Occipital lobe (tissue), 3 donors: ENCODE measurements at places on chromosomes 12 and 14.

DNA sequence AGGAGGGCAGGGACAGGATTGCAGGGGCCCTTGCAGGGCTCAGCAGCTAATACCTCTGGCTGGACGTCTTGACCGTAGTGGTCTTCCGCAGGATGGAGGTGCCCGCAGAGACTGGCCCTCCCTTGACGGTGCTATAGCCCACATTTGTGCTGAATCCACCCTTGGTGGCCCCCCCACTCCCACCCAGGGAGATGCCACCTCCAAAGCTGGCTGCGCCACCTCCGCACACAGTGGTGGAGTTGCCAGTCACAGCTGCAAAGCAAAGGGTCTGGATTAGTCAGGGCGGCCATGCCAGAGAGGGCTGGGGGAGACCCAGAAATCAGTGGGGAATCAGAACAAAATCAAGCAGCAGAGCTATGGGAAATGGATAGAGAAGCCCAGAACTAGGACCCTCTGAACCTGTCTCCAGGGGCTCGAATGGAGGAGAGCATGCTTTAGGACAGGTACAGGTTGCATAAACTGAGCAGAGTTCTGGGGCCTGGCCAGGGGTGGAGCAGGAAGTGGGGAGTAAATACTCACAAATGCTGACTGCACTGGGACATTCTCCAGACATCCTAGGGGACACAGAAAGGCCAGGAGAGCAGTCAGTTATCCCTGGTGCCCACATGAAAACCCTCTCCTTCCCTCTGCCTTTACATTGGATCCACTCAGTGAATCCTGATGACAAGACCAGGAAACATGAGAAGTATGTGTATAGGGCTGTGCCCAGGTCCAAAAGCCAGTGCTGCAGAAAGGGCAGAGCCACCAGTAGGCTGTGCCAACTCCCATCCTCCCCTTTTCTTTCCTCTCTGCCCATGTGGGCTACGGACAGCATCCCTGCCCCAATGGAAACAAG, 8.1 kb upstream of the KRT4 start:
- no peak for DNase-seq

DNA sequence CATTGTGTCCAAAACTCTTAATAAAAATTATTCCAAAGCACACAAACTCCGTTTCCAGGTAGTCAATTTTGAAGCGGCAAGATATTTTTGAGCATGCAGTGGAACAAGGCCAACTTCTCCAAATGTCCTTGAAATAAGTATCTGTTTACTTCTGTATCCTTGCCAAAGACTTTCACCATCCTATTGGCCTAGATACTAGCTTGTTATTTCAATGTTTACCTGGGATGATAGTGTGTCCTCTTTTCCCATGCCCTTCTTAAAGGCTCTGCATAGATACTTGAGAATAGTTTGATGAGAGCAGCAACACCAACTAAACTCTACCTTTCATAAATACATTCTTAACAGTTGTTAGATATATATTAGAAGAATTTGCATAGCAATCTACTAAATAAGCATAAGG, 160.9 kb downstream of the KCNC2 start:
- no peak for DNase-seq

- DNase-seq = no peak
Observed at GRCh38 chr12:114744691-114745090, 60.7 kb upstream of the TBX3 start.

DNA sequence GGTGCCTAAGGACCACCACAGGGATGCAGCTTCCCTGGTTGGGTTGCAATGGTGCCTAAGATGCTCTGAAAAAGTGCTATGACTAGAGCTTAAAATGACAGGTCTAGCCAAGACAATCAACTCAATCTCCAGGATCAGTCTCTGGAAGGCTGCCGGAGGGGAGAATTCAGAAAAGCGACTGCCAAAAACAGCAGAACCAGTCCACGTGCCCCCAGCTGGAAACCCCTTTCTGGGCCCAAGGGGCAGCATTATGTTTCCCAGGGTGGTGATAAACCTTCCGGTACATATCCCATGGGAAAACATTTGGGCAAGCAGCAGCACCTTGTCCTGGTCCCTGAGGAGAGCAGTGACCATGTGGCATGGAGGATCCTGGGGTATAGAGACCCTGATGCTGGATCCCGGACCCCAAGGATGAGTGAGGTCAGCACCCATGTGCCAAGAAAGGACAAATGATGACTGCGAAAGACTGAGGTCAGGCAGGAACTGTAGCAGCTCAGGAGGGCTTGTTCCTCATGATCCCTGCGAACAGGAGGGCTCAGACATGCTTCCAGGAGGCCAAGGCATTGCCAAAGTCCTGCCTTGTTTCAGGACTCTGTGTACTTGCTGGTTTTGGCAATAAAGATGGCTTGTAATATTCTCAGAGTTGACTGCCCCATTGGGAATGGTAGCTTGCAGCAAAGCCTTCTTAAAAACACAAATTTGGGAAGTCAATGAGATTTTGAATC, 49.9 kb upstream of the LTBP2 start:
- no peak for DNase-seq

- no peak for DNase-seq
Observed at GRCh38 chr12:10031321-10031720, 839 bp downstream of the CLEC9A start.

- DNase-seq = no peak
Observed at GRCh38 chr12:80041692-80042091, 57.6 kb upstream of the OTOGL start.

DNA sequence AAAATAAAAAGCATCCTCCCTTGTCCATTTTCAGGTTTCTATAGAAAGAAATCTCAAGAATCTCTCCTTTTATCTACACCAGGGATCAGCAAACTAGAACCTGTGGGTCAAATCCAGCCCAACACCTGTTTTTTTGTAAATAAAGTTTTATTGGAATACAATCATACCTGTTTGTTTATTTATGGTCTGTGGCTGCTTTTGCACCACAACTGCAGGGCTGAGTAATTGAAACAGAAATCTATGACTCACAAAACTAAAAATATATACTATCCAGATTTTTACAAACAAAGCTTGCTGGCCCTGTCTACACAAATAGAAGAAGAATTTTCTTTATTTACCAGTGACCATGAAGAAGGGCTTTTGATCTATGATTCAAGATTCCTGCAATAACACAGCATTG, 95.1 kb upstream of the COCH start:
- DNase-seq = no peak

GRCh38 chr14:51087031-51087441, 7.9 kb downstream of the TRIM9 start:
- DNase-seq = no peak

DNA sequence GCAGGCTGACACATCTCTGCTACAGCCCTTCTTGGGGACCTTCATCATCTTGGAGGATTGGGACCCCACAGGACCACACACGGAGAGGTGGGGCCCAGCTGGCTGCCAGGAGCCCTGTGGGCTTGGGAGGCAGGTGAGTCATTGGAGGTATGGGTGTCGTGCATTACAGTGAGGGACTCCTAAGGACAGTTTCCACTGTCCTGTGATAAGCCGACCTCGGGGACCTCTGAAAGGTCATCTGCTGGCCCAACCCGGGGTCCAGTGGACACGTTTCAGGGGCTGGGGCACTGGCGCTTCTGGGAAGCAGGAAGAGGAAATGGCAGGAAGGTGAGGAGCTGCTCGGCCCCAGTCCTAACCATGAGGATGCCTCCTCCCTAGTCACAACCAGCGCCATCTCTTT, 238.0 kb downstream of the BCL11B start:
- no peak for DNase-seq

- no peak for DNase-seq
Observed at GRCh38 chr12:104567832-104568486, 111.2 kb downstream of the CHST11 start.

DNA sequence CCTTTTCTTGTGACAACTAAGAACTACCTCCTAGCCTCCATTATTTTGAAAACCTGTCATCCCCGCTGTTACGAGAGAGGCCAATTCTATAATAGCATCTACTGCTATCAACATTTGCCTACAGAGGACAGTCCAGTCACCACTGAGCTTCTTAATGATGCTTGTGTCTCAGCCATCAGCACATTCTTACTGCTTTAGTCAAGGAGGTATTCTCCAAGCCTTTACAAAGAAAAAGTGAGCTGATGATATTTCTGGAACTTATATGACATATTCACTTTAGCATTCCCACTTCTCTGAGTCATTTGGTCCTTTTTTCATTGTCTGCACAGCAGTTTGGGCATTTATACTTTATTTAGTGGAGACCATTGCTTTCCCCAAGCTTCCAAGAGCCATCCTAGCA, 497.7 kb upstream of the RPL10L start:
- DNase-seq = no peak

DNA sequence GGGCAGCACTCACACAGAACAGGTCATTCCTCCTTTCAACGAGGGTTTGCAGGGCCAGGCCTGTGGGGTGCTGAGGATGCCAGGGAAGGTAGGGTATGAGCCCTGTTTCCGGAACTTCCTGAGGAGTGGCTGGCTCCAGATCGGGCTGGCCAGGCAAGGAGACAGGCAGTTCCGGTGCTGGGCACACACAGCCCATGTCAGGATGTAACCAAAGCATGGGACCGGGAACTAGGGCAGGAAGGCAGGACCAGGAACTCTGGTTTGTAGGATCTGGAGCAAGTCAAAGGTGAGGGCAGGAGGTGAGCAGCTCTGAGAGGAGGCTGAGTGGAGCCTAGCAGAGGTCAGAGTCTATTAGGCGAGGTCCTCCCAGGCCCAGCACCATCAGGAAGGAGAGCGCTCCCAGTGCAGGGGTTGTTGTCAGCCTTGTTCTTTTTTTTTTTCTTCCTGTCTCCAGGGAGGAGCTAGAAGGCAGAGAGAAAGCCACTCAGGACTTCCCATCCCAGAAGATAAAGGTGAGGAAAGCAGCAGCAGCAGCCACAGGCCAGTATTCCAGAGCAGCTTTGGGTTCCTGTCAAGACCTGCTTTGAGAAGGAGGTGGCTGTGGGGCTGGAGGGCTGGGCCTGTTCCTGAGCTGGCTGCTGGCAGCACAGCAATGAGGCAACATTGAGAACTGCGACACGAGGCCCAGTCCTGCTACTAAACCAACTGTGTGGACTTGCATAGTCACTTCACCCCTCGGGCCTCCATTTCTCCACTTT, 49.0 kb upstream of the PTGR2 start:
- no peak for DNase-seq

DNA sequence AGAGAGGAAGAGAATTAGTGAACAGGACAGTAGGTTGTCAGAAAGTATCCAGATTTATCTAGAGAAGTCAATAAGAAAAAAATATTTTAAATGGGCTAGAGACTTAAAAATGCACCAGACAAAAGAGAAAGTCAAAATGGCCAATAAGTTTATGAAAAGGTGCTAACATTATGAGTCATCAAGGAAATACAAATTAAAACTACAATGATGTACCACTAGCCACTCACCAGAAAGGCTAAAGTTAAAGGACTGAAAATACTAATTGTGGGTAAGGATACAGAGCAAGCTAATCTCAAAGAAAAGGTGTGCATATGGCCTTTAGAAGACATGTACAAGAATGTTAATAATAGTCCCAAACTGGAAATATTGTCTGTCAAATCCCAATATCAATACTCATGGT, 37.7 kb downstream of the C12orf50 start:
- DNase-seq = no peak

DNA sequence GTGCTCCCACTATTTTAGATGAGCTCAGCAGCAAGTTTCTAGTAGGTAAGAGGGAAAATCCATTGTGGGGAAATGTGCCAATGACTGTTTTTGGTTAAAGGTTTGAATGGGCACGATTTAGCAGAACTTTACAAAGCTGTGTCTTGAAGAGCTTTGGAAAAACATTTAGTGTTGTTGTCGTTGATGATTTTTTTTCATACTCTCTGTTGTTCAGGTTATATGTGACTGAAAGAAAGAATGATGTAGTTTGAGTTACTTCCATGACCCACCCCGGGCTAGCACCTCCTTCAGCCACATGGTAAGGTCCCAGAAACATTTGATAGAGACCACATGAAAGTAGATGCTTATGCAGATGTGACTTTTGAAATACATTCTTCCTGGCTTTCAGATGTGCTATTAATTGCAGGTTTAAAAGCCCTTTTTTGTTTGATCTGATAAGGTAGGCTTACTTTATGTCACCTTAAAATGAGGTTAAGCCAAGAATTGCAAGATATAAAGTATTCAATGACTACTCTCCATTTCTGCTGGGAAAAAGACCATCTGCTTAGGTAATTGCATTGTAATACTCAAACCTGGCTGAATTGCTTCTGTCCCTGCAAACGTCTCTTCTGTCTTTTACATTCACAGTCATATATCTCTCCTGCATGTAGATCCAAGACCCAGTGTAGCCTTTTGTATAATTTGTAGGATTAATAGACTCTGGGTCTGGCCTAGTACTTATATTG, 250.6 kb downstream of the RGS6 start:
- DNase-seq = no peak

DNA sequence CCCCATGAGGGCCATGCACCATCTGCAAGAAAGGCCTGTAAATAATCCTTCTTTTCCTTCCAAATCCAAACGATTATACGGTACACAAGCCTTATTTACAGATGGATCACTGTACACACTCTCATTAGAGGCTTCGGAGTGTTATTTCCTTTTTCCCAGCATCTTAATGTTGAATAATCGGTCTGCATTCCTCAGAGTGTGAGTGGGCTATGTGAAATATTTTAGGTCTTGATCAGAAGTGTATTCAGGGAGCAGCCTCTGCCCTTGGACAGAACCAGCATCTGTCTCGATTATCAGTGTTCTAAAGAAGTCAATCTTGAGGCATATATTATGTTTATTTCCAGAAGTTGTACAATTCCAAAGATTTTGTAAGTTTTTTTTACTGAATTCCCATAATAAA, 340.6 kb downstream of the SEC23A start:
- DNase-seq = no peak

DNA sequence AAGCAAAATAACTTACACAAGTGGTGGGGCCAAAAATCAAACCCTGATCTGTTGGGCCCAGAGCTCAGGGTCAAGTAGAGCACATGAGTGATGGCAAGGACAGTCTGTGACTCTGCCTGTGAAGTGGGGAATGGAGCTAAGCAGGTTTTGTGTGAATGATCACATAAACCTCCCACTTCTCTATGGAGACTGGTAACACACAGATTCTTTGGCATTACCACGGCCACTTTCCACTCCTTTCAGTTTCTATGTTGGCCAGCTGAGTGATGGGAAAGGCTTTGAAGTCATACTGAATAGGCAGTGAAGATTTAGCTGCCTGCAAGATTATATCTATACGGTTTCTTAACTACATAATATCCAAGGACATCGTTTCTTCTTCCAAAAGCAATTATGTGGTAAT, 97.9 kb downstream of the ARMH4 start:
- no peak for DNase-seq

DNA sequence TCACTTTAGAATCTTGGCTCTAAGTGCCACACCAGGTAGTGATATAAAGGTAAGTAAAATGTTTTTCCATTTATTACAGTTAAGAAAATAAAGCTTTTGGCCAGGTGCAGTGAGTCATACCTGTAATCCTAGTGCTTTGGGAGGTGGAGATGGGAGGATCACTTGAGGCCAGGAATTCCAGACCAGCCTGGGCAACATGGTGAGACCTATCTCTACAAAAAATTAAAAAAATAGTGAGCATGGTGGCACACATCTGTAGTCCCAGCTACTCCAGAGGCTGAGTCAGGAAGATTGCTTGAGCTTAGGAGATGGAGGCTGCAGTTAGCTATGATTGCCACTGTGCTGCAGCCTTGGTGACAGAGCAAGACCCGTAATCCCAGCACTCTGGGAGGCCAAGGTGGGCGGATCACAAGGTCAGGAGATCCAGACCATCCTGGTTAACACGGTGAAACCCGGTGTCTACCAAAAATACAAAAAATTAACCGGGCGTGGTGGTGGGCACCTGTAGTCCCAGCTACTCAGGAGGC, 5.0 kb downstream of the FANCM start:
- DNase-seq = no peak

- peak; percentile 10 for DNase-seq
Observed at GRCh38 chr12:88052686-88053085, 23.5 kb upstream of the C12orf50 start.
